ENCODE measurements at places on chromosomes 1 and 21. TPM values are rescaled to one million over a fixed set of nuclear protein-coding genes. Genes with fewer than 3 reads are reported as not detected.

The CCDC185 gene
- 0.08 TPM for total RNA-seq

The HSPB7 gene
- total RNA-seq: not detected

The CERS2 gene
- 260 TPM for total RNA-seq

The ZNF678 gene
- 1.9 TPM for total RNA-seq

The SPRR2F gene
- total RNA-seq: not detected

The KIF17 gene
- 1.1 TPM for total RNA-seq

The GJA8 gene
- not detected for total RNA-seq

The TENT5C gene
- 0.07 TPM for total RNA-seq

The DUSP12 gene
- 53.0 TPM for total RNA-seq

The ZSWIM5 gene
- total RNA-seq: 0.49 TPM

The SWT1 gene
- 1.4 TPM for total RNA-seq

The CYP4A22 gene
- not detected for total RNA-seq

The AKR7A3 gene
- total RNA-seq: 0.21 TPM

The ASCL5 gene
- total RNA-seq: not detected

The PADI1 gene
- total RNA-seq: 1.5 TPM

The ZNF593OS gene
- total RNA-seq: not detected

The GJA9 gene
- total RNA-seq: not detected

The KCND3 gene
- total RNA-seq: 0.05 TPM

The LENEP gene
- total RNA-seq: not detected

The TIE1 gene
- not detected for total RNA-seq

The DYNLT5 gene
- not detected for total RNA-seq

The CDK18 gene
- 0.82 TPM for total RNA-seq

The ELF3 gene
- total RNA-seq: 288 TPM

The DCDC2B gene
- not detected for total RNA-seq

The OR4F29 gene
- not detected for total RNA-seq

The CELSR2 gene
- 5.7 TPM for total RNA-seq

The LCE1B gene
- total RNA-seq: not detected

The HEATR1 gene
- 28.2 TPM for total RNA-seq

The MPL gene
- total RNA-seq: 0.14 TPM

The HRNR gene
- total RNA-seq: not detected

The VSIG8 gene
- not detected for total RNA-seq
